ENCODE measurements at places on chromosomes 1 and 21. TPM values are rescaled to one million over a fixed set of nuclear protein-coding genes. Genes with fewer than 3 reads are reported as not detected.

EPHA2 gene
- 13.3 TPM for total RNA-seq

AJAP1 gene
- total RNA-seq, result 0.29 TPM

GOLT1A gene
- total RNA-seq, result not detected

S100A14 gene
- 0.36 TPM for total RNA-seq

PFKFB2 gene
- total RNA-seq, result 17.7 TPM

TMEM81 gene
- total RNA-seq, result 1.8 TPM

SLFNL1 gene
- 0.72 TPM for total RNA-seq

RXFP4 gene
- total RNA-seq, result not detected

ALX3 gene
- not detected for total RNA-seq

FCGR3A gene
- under 0.01 TPM for total RNA-seq

RAB42 gene
- 5.0 TPM for total RNA-seq

SLC35E2B gene
- 38.4 TPM for total RNA-seq

AMY1C gene
- not detected for total RNA-seq

C1QA gene
- total RNA-seq, result 1.1 TPM

PLA2G2D gene
- not detected for total RNA-seq

AGT gene
- total RNA-seq, result 1.5 TPM
